ENCODE measurements at places on chromosomes 6 and 20.

GRCh38 chr6:110878751-110879522 lies 4.4 kb downstream of the AMD1 start:
- no peak for DNase-seq

DNA sequence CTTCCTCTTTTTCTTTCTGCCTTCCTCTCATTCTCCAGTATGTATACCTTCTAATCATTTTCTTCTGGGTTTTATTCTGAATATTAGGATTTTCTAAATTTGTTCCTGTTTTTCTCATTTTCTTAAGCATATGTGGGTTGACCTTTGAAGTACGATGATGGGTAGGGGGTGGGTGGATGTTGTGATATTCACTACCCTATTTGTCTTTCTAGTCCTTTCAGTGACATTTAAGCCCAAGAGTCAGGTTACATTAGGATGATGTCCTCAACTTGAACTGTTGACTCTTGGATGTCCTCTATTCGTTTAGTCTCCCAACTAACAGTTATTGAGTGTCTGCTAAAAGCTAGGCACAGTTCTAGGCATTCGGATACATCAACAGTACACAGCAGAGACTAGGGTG lies 7.3 kb downstream of the ABT1 start:
- DNase-seq = no peak

GRCh38 chr6:38420207-38420606 lies 219.5 kb downstream of the BTBD9 start:
- no peak for DNase-seq

DNA sequence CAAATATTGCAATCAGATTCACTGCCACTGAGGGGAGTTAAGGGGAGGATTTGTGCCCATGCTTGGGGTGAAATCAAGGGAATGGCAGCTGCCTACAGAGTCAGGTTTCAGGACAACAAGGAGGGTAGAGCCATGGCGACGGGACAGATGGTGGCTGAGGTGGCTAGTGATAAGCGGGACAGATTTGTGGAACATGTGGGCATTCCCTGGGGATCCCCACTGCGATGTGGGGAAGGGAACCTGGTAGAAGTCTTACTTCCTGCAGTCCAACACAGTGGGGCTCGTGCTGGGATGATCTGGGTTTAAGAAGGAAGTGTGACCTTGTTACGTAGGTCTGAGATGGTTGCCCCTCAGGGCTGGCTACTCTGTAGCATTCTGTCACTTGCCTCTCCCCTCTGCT lies 292.0 kb upstream of the JARID2 start:
- DNase-seq = no peak

DNA sequence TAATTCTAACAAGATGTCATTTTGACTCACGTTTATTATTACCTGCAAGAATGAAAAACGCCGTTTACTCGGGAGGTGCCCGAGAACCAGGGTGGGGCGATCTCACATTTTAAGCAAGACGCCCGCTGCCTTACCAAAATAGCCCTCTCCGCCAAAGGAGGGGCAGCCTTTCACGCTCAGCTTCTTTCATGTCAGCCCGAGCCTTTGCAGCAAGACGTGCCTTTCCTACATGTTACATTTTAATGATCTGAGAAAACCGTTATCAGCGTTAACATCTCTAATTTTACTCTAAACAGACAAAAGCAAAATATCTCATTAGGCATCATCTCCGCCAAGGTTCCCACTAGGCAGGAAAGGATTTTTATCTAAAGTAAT lies 2.0 kb downstream of the BACH2 start:
- DNase-seq = no peak

- no peak for DNase-seq
These were observed 1.5 kb upstream of the TUBB2B start for GRCh38 chr6:3228771-3229565.

GRCh38 chr6:111524735-111525134 lies 41.7 kb upstream of the REV3L start:
- no peak for DNase-seq

- no peak for DNase-seq
These were observed 558.0 kb downstream of the C6orf118 start for GRCh38 chr6:164751395-164751794.

GRCh38 chr6:63353286-63353630 lies 33.5 kb upstream of the LGSN start:
- no peak for DNase-seq

- DNase-seq = no peak
These were observed 19.3 kb upstream of the HBS1L start for GRCh38 chr6:135073756-135074393.

DNA sequence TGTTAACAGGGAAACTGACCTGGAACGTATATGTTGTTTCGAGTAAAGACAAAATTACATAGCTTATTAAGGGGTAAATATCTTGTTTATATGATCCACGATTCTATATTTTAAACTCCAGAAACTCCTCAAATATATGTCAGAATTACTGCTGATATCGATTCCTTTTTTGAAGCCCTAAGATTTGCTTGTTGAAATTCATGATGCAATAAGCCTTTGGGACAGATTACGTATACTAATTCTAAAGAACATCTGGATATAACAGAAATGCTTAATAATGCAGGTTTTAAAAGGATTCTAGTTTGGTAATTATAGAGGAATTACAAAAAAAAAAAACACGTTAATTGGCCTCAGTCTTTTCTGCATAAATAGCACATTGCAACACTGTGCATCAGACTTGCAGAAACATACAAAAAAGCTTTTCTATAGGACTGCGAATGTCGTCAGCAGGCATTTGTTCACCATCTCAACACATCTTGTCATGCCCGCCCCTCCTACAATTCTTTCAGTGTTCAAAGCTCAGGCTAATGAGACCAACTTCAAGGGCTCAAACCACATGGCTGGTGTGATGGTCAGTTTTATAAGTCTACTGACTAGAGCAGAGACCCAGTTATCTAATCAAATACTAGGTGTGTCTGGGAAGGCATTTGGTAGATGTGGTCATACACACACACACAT lies 74.9 kb downstream of the AGPAT4 start:
- no peak for DNase-seq

GRCh38 chr6:89961481-89961880 lies 67.2 kb downstream of the GJA10 start:
- DNase-seq = no peak

DNA sequence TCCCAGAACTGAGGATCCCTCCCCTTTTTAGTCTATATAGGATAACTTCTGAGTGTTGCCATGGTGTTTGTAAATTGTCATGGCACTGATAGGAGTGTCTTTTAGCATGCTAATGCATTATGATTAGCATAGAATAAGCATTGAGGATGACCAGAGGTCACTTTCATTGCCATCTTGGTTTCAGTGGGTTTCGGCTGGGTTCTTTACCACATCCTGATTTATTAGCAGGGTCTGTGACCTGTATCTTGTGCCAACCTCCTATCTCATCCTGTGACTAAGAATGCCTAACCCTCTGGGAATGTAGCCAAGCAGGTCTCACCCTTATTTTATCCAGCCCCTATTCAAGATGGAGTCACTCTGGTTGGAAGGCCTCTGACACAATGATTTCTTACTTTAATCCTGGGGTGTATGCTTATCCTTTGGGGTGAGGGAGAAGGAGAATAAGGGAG lies 19.6 kb downstream of the WFDC2 start:
- no peak for DNase-seq

GRCh38 chr6:42197555-42198362 lies 3.0 kb upstream of the GUCA1B start:
- no peak for DNase-seq

DNA sequence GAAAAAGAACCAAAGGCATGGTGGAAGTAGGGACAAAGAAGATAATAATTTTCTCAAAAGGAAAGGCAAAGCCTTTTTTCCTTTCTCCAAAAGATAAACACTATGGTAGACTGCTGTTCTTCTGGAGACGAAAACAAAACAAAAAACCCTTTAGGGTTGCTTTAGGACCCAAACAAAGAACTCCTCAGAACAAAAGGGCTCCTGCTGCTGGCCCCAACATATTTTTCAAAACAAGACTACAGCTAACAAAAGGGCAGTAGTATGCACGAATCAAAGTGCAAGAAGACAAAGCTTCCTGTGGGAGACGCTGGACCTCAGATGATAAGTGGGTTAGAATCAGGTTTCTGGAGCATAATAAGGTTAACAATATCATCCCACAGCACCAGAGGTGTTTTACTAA lies 15.8 kb downstream of the NCOA5 start:
- no peak for DNase-seq

DNA sequence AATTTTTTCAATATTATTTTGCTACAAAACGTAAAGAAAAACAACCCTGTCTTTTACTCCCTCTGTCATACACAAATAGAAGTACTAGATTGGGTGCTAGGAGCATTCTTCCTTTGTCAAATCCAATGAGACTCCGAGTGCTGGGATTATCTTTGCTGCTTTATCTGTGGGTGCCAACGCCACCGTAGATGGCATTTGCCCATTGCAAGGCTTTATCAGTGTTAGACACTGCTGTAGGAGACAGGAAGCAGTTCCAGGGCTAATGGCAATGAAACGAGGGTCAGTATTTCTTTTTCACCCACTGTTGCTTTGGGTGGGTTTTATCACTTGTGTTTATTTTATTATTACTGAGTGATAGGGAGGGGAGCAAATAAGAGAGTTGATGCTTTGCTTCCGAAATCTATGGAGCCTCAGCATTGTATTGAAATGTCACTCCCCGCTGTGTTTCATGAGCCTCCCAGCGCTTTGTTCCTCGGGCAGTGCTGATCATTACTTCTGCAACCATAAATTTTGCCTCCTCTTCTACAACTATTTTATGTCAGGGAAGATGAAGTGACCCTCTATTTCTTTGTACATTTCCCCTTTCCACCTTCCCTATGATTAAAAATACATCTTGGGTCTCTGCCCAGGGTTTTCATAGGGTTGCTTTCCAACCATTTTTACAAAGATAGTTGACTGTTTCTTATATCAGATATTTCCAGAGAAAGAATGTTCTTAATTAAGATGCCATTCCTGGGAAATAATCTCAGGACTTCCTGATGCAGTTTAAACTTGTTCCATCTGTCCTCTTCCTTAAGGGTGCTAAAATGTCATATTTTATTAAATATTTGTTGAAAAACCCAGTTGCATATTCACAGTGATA lies 86.7 kb upstream of the LAMP5 start:
- no peak for DNase-seq

DNA sequence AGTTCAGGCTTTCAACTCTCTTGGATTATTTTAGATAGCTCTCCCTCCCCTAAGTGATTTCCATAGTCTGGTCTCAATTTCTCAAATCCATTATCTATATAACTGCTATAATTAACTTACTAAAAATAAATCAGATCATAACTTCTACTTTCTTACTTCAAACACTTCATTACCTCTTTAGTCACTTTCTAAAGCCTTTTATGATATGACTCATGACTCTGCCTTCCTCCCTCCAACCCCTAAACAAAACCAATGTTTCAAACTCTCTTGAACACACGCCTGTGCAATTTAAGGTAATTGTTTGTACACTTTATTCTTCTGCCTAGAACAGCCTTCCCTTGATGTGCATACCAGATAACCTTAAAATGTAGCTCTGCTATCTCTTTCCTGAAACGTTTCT lies 100.5 kb downstream of the LMBRD1 start:
- peak; percentile 10 for DNase-seq

- no peak for DNase-seq
These were observed 64.9 kb upstream of the GNRH2 start for GRCh38 chr20:2978519-2978918.

DNA sequence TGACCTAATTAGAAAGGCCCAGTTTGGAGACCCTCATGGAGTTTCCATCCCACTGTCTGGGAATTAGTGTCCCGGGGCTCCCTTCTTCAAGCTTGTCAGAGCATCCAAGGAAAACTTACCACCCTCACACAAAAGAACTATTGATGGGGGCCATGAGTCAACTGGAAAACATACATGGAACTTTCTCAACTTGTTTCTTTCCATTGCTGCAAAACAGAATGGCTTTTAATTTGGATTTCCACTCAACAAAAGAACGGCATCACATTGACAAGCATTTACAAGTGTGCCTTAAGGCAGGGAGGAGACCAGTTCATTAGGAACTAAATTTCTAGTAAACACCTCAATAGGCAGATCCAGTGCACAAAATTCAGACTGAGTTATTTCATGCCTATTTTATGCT lies 289.1 kb upstream of the PREP start:
- DNase-seq = no peak

DNA sequence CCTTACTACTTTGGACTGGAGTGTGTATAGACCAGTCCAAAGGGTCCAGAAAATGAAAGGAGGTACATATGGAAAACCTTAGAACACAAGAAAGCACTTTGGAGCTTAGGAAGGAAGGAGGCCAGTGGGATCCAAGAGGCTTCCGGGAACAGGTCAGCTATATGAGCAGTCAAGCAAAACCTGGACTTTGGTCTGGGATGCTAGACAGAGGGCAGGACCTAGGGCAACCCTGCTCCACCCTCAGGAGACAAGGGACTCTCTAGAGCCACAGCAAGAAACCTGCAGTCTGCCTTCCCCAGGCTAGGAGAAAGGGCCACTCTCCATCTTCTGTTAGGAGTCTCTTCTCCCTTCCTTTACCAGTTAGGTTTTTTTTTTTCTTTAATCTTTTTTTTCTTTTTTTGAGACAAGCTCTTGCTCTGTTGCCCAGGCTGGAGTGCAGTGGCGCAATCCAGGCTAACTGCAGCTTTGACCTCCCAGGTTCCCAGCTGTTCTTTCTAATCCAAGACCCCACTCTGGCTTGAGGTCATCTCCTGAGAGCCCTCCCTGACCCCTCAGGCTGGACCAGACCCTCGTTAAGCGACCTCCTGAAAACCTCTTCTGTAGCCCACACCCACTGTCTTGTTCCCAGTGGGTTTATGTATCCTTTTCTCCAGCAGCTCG lies 4.6 kb downstream of the KCNK5 start:
- no peak for DNase-seq

- DNase-seq = no peak
These were observed 69.8 kb downstream of the DST start for GRCh38 chr6:56572788-56573471.

DNA sequence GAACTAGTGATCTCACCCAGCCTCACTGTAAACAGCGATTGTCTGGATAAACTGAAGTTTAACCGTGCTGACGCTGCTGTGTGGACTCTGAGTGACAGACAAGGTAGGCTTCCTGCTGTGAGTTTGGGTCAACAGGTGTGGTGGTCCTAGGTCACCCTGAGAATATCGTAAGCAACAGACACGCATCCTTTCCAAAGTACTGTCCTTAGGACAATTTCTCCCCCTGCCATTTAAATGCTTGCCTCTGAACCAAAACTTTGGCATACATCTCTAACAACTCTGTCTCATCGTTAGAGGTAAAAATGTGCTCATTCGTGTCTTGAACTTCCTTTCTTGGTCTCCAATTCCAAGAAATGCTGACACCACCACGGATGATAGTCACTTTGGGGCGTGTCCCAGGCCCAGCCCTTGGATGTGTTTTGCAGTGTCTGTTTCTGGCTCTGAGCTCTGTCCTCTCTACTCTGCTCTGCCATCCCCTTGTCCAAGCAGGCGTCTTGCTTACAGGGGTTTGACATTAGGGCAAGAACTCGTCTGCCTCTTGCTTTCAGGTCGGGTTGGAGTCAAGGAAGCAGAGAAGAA lies 95.5 kb downstream of the EYA2 start:
- no peak for DNase-seq
